ENCODE measurements at places on chromosomes 7 and 10. TPM values are rescaled to one million over a fixed set of nuclear protein-coding genes. Genes with fewer than 3 reads are reported as not detected.

GRCh38 chr10:59342000-59342399 lies 20.3 kb downstream of the FAM13C start:
- DNase-seq, result no peak

GRCh38 chr10:88433565-88434186 lies 149.4 kb downstream of the RNLS start:
- no peak for DNase-seq

Gene TMEM26
- total RNA-seq, result not detected

Gene SRRM3
- 154 TPM for total RNA-seq

Gene RHOBTB1
- total RNA-seq, result 14.4 TPM

Data from glutamatergic neuron (in vitro differentiated cells).